Kidney tubule cell (primary cell): ENCODE measurements at places on chromosomes 5 and 9.

DNA sequence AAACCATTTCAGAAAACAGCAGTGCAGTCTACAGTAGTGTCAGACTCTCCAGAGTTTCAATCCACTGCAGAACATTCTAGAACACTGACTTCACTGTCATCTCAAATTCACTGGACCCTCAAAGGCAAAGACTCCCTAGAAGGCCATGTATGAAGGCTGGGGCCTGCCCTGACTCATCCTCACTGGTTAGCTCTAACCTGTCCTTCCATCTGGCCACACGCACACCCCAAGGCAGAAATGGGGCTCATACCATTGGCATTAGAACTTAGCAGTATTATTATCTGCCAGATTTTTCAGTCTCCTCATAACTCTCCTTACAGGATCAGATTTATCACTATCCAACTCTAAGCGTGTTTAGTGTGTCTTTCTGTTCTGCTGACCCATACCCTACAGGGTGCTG lies 20.4 kb downstream of the S1PR3 start:
- DNase-seq: no peak

GRCh38 chr9:130041648-130042405 lies 1.2 kb downstream of the FNBP1 start:
- DNase-seq: peak; percentile 51

DNA sequence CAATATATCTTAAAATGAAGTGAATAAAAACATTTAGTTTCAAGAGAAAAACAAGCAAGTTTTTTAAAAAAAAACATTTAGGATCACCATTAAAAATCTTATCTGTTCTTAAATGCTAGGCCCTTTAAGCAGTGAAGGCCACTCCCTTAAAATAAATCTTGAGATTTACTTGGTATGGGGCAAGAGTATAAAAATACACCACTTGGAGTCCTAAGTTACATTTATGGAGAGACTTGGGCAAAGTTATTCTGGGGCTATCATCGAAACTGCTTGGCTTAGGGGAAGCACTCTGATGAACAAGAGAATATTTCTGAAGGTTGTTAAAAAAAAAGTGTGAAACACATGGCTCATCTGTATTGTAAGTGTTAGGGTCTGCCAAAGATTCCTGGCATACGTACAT lies 97.4 kb downstream of the NR3C1 start:
- no peak for DNase-seq

GRCh38 chr5:180797256-180798192 lies 5.1 kb downstream of the MGAT1 start:
- no peak for DNase-seq

DNA sequence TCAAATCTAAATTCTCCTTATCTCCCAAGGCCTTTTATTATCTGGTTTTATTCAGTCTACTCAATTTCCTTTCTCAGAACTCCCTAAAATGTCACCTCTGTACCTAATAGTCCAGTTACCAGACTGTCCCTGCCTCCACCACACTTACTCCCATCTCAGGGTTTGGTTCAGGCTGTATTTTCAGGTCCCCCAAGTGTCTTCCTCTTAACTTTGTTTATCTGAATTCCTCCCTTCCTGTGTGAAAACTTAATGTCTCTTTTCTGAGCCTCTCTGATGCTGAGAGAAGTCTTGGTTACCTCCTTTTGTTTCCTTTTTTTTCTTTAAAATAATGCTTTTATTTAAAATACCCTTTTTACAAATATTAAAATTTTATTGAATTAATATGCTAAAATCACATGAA lies 133.4 kb downstream of the PAM start:
- no peak for DNase-seq

- peak; percentile 39 for DNase-seq
These were observed 84.7 kb upstream of the HTR4 start for GRCh38 chr5:148739023-148739422.

GRCh38 chr5:94345257-94345656 lies 273.1 kb downstream of the KIAA0825 start:
- DNase-seq: no peak

DNA sequence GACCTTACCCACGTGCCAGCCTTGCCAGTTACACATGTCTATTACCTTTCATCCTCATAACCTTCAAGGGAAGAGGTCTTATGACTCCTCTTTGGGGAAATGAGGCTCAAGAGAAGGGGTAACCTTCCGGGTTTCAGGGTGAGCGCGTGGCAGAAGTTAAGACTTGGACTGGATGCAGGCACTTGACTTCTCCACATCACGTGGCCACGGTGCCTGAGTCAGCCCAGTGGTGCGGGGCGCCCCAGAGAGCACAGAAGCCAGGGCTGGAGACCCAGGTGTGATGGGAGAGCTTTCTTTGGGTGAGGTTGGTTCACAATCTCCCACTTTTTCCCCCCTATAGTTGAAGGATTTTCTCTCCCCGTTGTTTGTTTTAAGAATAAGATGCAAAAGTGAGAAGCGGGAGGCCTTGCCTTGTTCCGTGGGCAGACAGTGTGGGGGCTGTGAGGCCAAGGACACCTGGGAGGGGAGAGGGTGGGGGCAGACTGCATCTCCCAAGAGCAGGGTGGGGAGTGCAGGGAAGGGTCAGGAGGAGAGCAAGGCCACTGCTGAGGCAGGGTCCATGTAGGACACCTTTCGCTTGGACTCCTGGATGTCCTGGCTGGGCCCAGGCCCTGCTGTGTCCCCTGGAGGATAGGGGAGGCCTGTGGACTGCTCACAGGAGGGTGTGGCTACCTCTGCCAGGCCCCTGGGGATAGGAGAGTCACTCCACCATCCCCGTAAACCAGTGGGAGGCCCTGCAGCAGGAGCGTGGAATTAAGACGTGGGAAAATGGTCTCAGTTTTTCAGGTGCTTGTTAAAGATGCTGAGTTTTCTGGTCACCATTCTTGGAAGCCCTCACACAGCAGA lies 90.0 kb upstream of the CTSL start:
- no peak for DNase-seq

DNA sequence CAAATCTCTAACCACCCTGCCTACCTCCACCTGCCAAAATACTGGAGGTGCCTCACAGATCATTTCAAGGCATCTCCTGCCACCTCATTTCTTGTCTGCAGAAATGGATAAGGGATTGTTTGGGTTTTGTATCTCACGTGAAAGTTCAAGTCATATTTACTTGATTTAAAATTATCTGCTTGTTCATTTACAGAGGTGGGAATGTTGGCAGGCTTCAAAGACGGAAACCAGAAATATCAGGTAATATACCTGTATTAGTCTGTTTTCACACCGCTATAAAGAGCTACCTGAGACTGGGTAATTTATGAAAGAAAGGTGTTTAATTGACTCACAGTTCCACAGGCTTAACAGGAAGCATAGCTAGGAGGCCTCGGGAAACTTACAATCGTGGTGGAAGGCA lies 85.4 kb downstream of the CAAP1 start:
- DNase-seq: no peak

DNA sequence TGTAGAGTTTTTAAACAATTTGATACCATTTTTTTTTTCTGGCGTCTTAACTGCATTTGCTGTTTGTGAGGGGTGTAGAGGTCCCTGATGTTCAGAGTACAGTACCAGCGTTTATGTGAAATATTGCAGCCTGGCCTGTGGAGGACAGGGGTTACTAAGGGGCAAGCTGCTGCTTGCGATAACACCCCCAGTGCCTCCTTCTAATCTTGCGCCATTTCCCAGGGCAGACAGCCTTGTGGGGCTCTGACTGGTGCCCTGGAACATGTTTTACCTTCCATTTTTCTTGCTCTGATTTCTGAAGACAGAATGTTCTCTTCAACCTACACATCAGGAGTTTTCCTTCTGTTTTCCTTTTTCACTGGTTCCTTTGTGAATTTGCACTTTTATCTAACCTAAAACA lies 142.9 kb downstream of the DOCK8 start:
- no peak for DNase-seq

GRCh38 chr9:91269907-91270491 lies 91.7 kb downstream of the AUH start:
- DNase-seq: no peak

DNA sequence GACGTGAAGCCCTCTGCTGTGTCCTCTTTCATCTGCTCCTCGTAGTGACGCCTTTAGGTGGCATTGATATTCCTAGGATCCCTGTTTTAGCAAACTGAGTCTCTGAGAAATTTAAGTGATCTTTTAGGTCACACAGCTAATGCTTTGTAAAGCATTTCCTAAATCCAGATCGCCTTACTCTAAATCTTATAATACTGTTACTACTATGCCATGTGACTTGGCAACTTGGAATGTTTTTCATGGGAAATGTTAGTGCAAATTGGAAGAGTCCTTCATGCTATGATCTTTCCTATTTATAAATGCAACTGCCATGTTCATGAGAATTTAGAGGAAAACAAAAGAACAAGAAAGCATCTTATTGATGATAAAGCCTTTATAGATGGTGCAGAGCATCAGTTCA lies 212.2 kb downstream of the TRIO start:
- no peak for DNase-seq
